Memory B cell (primary cell): ENCODE measurements at places on chromosomes 4 and X.

GRCh38 chrX:20974326-20974725, 399.9 kb upstream of the CNKSR2 start:
- no peak for DNase-seq
- no peaks in the 10 kb centered on the region for H3K4me1 ChIP-seq
- no peak overlapping the region for H3K27ac ChIP-seq

- H3K27ac ChIP-seq: no peak overlapping the region
- H3K36me3 ChIP-seq: no peaks in the 10 kb centered on the region
- H3K4me3 ChIP-seq: no peak overlapping the region
- H3K4me1 ChIP-seq: peaks cover 2% of the 10 kb centered on the region
- peak; percentile 36 for DNase-seq
Observed at GRCh38 chrX:22081475-22082092, 49.5 kb downstream of the PHEX start.

DNA sequence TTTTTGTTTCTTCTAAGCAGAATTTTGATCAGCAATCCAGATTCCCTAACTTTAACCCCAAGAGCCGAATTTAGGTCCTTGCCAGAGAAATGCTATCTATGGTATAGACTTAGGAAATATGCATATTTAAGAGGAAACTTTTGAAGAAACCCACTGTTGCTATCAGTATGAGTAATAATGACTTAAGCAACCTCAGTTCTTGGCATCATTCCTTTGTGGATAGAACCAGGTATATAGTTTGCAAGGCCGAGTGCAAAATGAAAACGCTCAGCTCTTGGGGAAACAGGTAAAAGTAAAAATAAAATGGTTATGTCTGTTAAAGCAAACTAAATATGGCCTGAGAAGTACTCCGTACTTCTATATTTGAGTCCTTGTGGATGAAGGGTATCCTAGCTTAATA, 78.1 kb downstream of the ARSF start:
- no peak overlapping the region for H3K4me3 ChIP-seq
- H3K27me3 ChIP-seq: no peaks in the 10 kb centered on the region
- DNase-seq: no peak
- H3K36me3 ChIP-seq: no peaks in the 10 kb centered on the region
- no peak overlapping the region for H3K27ac ChIP-seq

DNA sequence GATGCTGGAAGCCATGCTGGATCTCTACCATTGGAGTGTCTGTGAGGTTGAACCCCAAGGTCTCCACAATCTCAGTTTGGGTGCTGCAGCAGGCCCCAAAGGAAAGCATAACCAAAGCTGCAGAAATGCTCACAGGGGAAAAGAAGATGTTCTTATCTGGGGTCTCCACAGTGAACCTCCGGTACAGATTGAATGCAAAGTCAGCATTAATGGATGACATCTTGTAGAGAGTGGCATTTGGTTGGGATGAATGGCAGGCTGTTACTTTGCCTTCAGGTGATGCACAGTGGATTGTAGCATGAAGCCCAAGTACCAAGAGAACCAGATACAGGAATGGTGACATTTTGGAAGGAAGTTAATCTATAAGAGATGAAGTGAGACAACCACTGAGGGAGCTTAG, 1.8 kb downstream of the SERPINA7 start:
- H3K4me1 ChIP-seq: no peaks in the 10 kb centered on the region
- no peaks in the 10 kb centered on the region for H3K36me3 ChIP-seq
- no peak for DNase-seq
- no peaks in the 10 kb centered on the region for H3K27me3 ChIP-seq
- no peak overlapping the region for H3K27ac ChIP-seq

DNA sequence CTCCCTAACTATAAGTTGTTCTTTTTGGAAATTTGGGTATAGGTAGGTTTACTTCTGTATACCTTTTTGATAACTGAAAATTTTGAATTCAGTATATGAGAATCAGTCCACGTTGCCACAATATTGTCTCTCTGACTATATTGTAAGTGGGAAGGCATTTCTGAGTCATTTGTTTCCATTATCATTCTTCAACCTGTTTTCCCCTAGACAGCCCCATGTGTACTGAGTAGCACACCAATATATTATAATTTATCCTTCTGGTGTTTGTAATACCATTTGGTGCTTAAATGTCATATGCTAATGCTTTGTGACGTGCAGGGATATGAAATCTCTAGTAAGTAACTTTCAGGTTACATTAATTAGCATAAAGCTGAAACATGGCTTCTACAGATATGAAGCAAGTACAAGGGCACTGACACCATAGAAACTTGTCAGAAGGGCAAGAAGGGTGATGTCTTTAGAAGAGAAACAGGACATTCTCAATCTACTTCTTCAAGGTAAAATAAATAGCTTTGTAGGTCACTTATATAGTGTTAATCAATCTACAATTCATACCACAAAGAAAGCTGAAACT, 27.7 kb downstream of the PAK3 start:
- H3K27me3 ChIP-seq: no peaks in the 10 kb centered on the region
- no peak for DNase-seq
- peak overlapping the region; percentile 83 for H3K27ac ChIP-seq
- H3K36me3 ChIP-seq: no peaks in the 10 kb centered on the region
- no peak overlapping the region for H3K4me3 ChIP-seq
- H3K4me1 ChIP-seq: peaks cover 2% of the 10 kb centered on the region

DNA sequence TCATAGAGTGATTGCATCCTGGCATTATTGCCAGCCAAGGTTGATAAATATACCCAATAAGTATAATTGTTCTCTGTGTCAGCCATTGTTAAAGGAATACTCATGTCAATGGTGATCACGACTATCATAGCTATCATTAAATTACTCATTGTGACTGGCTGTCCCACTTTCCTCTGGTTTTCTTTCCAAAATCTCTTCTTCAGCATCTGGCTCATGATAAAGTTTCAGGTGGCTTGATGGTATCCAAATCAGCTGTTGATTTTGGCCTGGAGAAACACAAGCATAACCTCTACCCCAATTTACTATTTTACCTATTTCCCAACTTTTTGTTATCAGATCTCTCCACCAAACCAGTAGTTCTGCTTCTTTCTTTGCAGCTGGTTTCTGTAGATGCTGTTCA, 67.1 kb upstream of the SPIN2A start:
- H3K36me3 ChIP-seq: peaks cover 1% of the 10 kb centered on the region
- H3K27me3 ChIP-seq: no peaks in the 10 kb centered on the region
- no peak overlapping the region for H3K27ac ChIP-seq
- H3K4me3 ChIP-seq: no peak overlapping the region

DNA sequence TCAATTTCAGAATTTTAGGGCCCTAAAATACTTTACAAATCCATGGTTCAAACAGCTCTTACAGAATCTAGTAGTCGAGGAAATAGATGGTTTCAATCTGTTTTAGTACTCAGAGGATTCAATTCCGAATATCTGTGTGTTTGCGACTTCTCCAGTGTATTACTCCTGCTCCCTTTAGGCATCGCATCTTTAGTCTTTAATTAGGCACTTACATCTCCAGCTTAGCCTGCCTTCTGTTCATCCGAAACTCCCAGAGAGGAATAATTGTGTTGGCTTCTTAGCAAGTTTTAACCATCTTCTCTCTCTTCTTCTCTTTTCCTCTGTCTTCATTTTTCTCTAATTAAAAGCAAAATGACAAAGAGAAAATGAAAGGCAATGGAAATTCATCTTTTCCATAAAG, 1901.3 kb upstream of the TENM3 start:
- no peak for DNase-seq
- no peaks in the 10 kb centered on the region for H3K36me3 ChIP-seq
- H3K27ac ChIP-seq: no peak overlapping the region
- no peaks in the 10 kb centered on the region for H3K27me3 ChIP-seq

DNA sequence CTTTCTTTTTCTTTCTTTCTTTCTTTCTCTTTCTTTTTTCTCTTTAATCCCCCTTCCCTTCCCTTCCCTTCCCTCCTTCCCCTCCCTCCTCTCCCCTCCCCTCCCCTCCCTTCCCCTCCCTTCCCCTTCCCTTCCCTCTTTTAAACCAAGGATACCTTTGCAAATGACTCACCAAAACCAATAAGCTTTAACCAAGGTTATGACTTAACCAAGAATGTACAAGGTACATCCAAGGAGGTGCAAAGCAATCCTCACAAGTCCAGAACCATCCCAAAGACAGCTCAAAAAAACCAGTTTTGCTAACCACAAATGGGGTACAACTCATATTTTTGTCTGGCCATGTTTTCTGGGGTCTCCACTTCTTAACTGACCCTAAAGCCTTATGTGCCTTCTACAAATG, 174.7 kb upstream of the PPP1R2C start:
- no peak overlapping the region for H3K27ac ChIP-seq
- H3K36me3 ChIP-seq: peaks cover 5% of the 10 kb centered on the region
- H3K4me1 ChIP-seq: peaks cover 11% of the 10 kb centered on the region

- no peaks in the 10 kb centered on the region for H3K4me1 ChIP-seq
- DNase-seq: no peak
- H3K27me3 ChIP-seq: no peaks in the 10 kb centered on the region
Observed at GRCh38 chr4:161573836-161574235, 590.0 kb downstream of the FSTL5 start.

GRCh38 chrX:22533898-22534297, 261.2 kb downstream of the CBLL2 start:
- no peaks in the 10 kb centered on the region for H3K4me1 ChIP-seq
- H3K4me3 ChIP-seq: no peak overlapping the region
- no peaks in the 10 kb centered on the region for H3K27me3 ChIP-seq
- no peak overlapping the region for H3K27ac ChIP-seq
- H3K36me3 ChIP-seq: no peaks in the 10 kb centered on the region
- no peak for DNase-seq

DNA sequence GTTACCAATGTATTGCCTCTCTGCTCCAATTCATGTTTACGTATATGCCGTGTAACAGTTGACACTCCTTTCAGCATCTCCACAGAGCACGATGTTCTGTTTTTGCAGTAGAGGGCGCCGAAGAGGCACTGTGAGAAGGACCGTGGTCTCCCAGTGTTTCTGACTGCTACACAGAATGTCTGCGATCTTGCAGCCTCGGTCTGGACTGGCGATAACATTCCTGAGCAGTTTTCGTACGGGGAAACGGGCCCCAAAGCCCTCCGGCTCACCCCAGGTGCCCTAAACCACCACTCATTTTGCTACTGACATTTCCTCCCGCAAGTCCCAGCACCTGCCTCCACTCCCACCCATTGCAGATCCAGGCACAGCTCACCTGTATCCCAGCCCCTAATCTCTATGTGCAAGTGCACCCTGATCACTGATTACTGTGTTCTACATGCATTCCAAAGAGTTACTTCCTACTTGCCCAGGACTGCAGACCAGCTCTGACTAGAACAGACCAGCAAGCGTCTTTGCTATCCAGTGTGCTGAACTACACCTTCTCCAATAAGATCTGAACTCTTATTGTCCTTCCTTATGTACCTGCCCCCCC, 12.4 kb upstream of the NFXL1 start:
- peaks cover 6% of the 10 kb centered on the region for H3K27me3 ChIP-seq
- peak overlapping the region; percentile 46 for H3K4me3 ChIP-seq
- no peak overlapping the region for H3K27ac ChIP-seq
- peaks cover 16% of the 10 kb centered on the region for H3K4me1 ChIP-seq

- H3K4me1 ChIP-seq: peaks cover 16% of the 10 kb centered on the region
- peaks cover 7% of the 10 kb centered on the region for H3K36me3 ChIP-seq
- H3K4me3 ChIP-seq: peak overlapping the region; percentile 81
- DNase-seq: no peak
Observed at GRCh38 chrX:136768469-136769084, 12.2 kb downstream of the ARHGEF6 start.

- no peak overlapping the region for H3K27ac ChIP-seq
- no peak overlapping the region for H3K4me3 ChIP-seq
- H3K36me3 ChIP-seq: peaks cover 8% of the 10 kb centered on the region
- H3K27me3 ChIP-seq: no peaks in the 10 kb centered on the region
Observed at GRCh38 chrX:41563876-41564275, 116.7 kb downstream of the NYX start.

GRCh38 chr4:62544428-62544827, 1344.3 kb downstream of the ADGRL3 start:
- DNase-seq: no peak
- no peaks in the 10 kb centered on the region for H3K27me3 ChIP-seq
- no peaks in the 10 kb centered on the region for H3K4me1 ChIP-seq
- H3K36me3 ChIP-seq: no peaks in the 10 kb centered on the region
- no peak overlapping the region for H3K4me3 ChIP-seq
- H3K27ac ChIP-seq: no peak overlapping the region

- peaks cover 2% of the 10 kb centered on the region for H3K4me1 ChIP-seq
- no peaks in the 10 kb centered on the region for H3K36me3 ChIP-seq
- DNase-seq: no peak
- H3K4me3 ChIP-seq: no peak overlapping the region
Observed at GRCh38 chr4:99979872-99980271, 29.8 kb upstream of the H2AZ1 start.

GRCh38 chrX:153886915-153887314, 942 bp upstream of the L1CAM start:
- peaks cover 4% of the 10 kb centered on the region for H3K36me3 ChIP-seq
- peaks cover 5% of the 10 kb centered on the region for H3K27me3 ChIP-seq
- H3K4me3 ChIP-seq: peak overlapping the region; percentile 62
- peaks cover 15% of the 10 kb centered on the region for H3K4me1 ChIP-seq

- H3K27me3 ChIP-seq: no peaks in the 10 kb centered on the region
- H3K27ac ChIP-seq: peak within 1 kb of the TSS; percentile 85
- peaks cover 29% of the 10 kb centered on the region for H3K4me1 ChIP-seq
- peak within 1 kb of the TSS; percentile 87 for H3K4me3 ChIP-seq
Observed at GRCh38 chr4:165207431-165208220, at the start of gene KLHL2. KLHL2 (plus strand) TSS chr4:165207561; CDS start chr4:165207877, 316 bp downstream.

DNA sequence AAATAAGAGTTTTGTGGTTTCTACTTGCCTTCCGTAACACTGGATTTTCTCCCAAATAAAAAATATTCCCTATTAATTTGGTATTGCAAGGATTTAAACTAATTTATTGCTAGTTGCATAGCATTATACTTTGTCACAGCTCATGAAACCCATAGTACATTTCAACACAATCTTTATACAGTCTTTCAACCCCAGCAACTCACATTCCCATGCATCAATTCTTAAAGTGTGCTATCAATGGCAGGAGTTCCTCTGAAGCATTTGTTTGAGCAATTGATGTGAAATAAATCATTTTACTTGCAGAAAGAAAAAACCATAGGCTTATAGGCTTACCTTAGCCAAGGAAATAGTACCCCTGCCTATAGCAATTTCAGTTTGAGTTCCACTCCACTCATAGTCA, 251.9 kb downstream of the PAPSS1 start:
- no peak overlapping the region for H3K27ac ChIP-seq
- no peak overlapping the region for H3K4me3 ChIP-seq
- no peaks in the 10 kb centered on the region for H3K4me1 ChIP-seq
- H3K27me3 ChIP-seq: peaks cover 3% of the 10 kb centered on the region

- no peaks in the 10 kb centered on the region for H3K36me3 ChIP-seq
Observed at GRCh38 chr4:42391981-42392380, 5.3 kb upstream of the SHISA3 start.

DNA sequence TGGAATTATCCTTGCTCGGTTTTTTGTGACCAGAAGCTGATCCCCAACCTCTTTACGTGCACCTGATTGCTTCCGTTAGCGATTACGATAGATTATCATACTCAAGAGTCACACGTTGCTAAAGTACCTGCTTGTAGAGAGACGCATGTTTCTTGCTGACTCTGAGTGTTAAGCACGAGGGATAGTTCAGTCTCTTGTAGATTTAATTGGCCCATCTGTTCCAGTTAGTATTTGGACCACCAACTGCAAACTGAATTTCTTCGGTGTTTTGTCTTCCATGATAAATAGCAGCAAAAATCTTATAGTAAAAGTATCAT, 516 bp upstream of the COX18 start:
- H3K27me3 ChIP-seq: no peaks in the 10 kb centered on the region
- H3K27ac ChIP-seq: peak overlapping the region; percentile 100
- peaks cover 8% of the 10 kb centered on the region for H3K36me3 ChIP-seq
- H3K4me3 ChIP-seq: peak overlapping the region; percentile 81
